Stimulated activated naive CD8-positive, alpha-beta T cell treated with anti-CD3 and anti-CD28 coated beads, Interleukin-15, Interleukin-2, amounts not matched to agents 100 U/mL and 50 U/mL, for 24 hours (primary cell): ENCODE measurements at places on chromosomes 11 and 22.

GRCh38 chr22:30309951-30310741 lies 16.6 kb downstream of the TBC1D10A start:
- DNase-seq = no peak

DNA sequence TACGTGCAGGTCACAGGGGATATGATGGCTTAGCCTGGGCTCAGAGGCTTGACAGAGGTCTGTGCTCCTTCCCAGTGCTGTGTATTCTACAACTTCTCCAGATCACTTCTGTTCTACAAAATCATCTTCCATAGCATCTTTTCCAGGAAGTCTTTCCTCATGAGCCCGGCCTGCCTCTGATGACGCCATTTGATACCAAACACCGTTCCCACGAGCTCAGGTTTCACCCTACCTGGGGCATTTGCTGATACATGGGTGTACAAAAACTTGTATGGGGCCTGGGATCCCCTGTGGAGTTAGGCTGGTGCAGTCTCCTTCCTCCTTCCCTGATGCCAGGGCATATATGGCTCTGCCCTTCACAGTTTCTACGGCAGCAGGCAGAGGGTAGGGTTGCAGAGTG lies 78.7 kb downstream of the NECTIN1 start:
- DNase-seq = no peak

GRCh38 chr11:90646706-90647105 lies 423.9 kb upstream of the CHORDC1 start:
- no peak for DNase-seq

DNA sequence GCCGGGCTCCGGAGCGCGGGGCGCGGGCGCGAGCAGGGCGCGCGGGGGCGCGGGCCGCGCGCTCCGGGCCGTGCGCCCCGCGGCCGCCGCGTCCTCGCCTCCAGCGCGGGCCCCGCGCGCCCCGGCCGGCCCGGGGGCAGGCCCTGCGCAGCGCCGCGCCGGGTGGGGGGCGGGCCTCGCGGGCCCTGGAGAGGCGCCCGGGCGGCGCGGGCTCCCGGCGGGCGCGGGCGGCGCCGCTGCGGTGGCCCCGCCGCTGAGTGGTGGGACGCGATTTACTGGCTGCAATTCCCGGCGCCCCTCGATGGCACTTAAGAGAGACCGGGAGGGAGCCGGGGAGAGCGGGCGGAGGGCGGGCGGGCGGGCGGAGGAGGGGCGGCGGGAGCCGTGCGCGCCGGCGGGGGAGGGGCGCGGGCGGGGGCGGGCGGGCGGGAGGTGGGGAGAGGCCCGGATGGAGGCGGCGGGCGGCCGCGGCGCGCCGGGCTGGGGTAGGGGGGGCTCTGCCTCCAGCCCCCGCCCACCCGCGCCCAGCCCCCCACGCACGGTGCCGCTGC lies 73.2 kb upstream of the TCF20 start:
- no peak for DNase-seq

GRCh38 chr11:85989746-85990145 lies 79.1 kb downstream of the PICALM start:
- no peak for DNase-seq

GRCh38 chr22:27416511-27417420 lies 384.8 kb downstream of the MN1 start:
- DNase-seq = no peak

GRCh38 chr22:26974034-26974433 lies 316.6 kb downstream of the MIAT start:
- no peak for DNase-seq

- peak; percentile 87 for DNase-seq
These were observed 19.6 kb upstream of the CCDC134 start for GRCh38 chr22:41780746-41781505.
